ENCODE measurements at places on chromosomes 13 and 19.

- DNase-seq = no peak
Observed at GRCh38 chr13:67283637-67284036, 53.5 kb upstream of the PCDH9 start.

DNA sequence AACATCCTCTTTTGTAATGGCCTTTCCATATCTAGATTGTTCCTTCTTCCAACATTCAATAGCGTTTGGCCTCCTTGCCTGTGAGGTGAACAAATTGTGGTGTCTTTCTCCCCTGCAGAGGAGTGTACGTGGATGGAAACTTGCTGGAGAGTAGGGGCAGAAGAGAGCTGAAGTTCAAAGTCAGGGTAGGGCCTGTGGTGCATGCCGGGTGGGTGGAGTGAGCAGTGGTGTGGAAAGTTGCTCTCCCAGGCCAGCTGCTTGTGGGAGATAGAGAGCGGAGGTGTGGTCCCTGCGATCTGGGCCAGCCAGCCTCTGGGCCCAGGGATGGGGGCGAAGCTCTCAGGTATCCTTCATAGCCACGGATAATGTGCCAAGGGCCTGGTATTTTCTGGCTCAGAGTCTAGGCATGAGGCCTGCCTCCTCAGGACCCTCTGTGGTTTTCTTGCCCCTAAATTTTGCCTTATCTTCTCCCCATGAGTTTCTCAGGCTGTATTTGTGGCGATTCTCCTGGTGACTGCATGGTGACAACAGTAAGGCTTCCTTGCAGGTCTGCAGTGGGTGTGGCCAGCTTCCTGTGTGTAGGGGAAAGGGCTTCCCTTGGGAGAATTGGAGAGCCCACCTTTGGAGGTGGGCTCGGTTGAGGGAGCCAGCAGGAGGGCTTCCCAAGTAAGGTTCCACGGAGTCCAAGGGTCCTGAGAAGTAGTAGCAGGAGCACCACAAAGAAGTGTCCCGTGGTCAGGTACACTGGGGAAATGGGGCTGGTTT lies 6.7 kb downstream of the RGCC start:
- DNase-seq = peak; percentile 61

DNA sequence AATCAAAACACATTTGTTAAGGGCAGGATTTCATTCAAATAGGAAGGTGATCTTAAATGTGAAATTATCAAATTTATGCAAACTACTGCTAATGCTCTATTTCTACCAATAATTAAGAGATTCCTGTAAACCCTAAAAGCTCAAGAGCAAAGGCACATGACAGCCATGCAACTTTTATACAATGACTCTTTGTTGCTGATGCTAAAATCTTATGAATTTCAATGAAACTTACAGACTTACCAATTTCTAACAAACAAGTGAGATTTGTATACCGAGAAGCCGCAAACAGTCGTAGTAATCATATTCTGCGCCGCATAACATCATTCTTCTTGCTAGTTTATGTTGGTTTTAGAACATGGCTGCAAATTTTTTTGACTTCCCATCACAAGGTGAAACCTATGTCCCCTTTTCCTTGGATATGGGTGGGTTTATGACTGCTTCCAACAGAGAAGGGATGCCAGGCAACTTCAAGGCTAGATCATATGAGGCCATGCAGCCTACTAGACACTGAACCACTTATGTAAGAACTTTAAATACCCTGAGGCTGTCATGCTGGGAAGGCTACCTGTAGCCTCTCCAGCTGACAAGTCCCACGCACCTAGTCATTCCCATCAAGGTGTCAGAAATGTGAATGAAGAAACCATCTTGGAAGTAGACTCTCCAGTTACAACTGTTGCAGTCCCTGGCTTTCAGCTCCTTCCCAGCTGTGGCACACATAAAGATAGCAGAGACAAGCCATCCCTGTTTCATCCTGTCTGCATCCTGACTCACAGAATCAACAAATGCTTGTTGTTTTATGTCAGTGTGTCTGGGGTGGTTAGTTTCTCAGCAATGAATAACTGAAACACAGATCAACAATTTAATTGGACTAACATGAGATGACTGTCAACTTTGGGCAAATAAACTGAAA lies 42.0 kb downstream of the LNX2 start:
- DNase-seq = no peak

GRCh38 chr13:51385114-51385513 lies 45.6 kb downstream of the SERPINE3 start:
- DNase-seq = no peak

DNA sequence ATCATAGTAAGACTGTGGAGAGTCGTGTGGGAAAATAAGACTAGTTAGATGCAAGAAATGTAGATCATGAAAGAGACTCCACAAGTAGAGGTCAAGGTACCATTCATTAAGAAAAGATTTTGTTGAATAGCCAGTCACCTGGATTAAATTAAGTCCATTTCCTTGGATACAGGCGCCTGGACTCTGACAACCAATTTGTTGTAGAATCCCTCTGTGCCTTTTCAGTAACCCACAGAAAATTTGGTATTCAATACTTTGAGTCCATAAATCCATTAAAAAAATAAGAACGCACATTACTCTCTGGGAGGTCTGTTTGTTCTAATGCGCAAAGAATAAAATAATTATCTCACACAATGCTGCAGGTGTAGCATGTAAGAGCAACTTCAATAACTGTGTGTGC lies 469.4 kb downstream of the KLF12 start:
- DNase-seq = no peak

GRCh38 chr13:75362026-75362425 lies 119.9 kb downstream of the TBC1D4 start:
- DNase-seq = no peak

DNA sequence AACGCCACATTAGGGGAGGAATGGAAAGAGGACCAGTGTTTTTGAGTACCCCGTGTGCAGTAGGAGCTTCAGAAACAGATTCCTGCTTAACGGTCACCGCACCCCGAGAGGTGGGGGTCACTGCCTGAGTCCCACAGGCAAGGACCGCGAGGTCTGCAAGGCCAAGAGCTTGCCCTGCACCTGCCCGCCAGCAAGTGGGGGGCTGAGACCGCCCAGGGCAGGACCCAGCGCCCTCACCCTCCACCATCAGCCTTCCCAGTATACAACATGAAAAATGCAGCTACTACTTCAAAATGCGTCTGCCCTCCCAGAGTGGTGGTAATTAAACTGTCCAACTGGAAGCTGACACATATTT lies 44.9 kb downstream of the COL4A1 start:
- no peak for DNase-seq

DNA sequence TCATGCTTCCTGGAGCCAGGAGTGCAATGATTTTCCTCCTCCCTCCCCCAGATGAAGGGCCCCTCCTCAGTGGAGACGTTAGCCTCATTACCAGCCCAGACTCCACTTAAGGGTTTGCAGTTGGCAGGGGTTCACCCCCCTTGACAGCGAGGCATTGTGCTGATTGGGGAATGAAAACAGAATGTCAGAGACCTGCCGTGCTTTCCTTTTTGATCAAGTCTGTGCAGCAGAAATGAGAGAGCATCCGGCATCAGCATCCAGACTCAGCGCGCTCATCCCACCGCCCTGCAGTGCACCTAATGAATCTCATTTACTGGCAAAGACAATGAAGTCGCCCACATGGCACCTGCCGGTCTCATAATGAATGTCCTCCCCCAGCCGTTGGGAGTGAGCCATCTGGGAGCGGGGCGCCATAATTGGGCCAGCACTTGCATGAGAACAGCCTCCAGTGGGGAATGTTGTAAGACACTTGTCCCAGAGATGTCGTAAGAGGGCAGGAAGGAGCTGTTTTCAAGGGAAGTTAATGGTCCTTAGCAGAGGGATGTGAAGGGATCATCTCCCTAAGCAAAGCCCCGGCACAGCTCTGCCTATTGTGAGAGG lies 98.3 kb upstream of the UQCRFS1 start:
- no peak for DNase-seq

DNA sequence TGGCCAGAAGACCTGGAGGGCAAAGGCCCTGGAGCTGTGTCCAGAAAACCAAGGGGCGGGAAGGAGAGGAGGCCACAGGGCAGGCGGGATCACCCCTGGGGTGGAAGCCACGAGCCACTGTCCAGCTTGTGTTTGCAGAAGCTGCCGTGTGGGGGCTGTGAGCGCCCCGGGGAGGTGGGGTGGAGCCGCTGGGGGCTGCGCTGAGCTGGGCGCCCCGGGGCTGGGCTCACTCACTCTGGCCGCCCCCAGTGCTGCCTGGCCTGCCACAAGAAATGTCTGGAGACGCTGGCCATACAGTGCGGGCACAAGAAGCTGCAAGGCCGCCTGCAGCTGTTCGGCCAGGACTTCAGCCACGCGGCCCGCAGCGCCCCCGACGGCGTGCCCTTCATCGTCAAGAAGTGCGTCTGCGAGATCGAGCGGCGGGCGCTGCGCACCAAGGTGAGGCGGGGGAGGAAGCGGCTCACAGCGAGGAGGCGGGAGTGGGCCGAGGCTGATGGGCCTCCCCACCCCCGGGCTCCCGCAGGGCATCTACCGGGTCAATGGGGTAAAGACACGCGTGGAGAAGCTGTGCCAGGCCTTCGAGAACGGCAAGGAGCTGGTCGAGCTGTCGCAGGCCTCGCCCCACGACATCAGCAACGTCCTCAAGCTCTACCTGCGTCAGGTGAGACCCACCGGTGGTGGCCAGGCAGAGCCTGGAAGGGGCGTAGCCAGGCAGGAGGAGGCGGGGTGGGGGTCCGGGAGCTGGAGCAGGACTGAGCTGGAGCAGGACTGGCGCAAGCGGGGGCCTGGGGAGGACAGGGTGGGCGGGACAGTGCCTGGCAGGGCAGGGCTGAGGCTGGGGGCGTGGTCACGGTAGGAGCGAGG lies 13.6 kb downstream of the POLR2E start:
- no peak for DNase-seq
